ENCODE measurements at places on chromosomes 2 and 18.
A peak's percentile ranks its signal among the peaks of the same experiment; 100 is the strongest.

DNA sequence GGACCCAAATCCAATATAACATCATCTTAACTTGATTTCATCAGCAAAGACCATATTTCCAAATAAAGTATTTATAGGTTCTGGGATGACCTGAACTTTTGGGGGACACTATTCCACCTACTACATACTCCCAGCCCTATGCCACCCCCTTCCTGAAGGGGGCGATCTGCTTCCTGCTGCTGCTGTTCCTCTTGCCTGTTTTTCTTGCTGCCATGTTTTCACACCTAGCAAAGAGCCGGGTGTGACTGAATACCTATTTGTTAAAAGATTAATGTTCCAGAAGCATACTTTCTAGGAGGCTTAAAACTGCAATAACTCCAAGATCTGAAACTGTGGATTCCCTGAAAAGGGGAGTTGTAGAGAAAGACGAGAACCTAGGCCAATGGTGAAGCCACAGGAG, 89.7 kb downstream of the ICOS start:
- DNase-seq, result no peak

DNA sequence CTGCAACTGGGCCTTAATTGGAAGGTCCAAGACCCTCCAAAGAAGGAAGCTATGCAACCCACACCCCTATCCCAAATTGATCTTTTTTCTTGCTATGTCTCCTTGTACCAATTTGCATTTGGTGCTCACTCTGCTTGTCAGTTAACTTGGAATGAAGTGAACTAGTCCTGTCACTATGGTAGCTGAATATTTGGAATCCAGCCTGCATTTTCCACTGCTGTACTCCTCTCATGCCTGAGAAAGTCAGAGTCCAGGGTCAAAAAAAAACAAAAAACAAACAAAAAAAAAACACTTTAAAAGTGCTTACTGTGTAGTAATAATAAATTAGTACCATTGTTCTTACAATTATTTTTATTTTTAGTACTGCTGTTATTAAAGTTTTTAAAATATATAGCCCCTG, 462.8 kb upstream of the SLC8A1 start:
- DNase-seq, result no peak

DNA sequence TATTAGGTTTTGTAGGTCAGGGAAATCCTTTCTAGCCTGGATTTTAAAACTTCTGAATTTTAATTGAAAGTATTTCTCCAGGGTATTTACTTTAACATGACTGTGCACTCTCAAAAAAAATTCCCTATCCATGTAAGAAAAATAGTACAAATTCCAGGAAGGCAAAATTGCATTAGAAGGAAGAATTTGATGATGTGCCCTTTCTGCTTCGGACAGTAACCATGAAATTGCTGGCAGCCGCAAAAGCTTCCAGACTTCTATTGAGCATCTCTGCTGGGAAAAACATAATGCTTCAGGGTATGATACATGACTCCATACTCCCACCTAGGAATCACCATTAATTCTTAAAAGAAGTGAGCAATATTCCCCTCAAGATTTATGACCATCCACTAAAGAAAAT, 17.2 kb upstream of the KLF7 start:
- DNase-seq, result no peak

DNA sequence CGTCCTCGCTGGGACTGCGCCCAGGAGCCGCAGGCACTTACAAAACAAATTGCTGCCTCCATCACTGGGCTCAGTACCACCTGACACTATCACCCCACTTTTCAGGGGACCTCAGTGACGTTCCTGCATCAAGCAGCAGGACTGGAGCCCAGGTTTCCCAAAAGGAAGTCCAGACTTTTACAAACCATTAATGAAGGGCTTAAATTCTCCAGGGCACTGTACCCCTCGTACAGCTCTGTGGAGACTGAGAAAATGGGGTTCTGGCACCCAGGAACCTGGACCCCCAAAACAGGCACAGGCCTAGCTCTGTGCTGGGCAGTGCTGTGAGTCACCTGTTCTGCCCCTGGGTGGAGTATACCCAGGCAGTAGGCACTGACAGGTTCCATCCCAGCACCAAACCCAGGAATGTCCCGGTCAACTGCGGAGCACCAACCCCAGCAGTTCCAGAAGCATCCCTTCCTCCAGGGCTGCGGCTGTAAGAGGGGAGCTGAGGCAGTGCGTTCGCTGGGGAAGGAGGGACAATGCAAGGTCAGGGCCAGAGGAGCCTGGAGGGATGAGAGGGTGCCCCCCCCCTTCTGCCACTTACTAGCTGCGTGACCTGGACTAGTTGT, 24.6 kb upstream of the NOTO start:
- DNase-seq, result no peak

- DNase-seq, result no peak
These were observed 744 bp downstream of the POU3F3 start for GRCh38 chr2:104854498-104855220.

GRCh38 chr2:238097988-238098871, 1.9 kb upstream of the ESPNL start:
- peak; percentile 45 for DNase-seq

All from NCI-H2029 treated with DMSO at 0.1 percent for 48 hours (cell line).